ENCODE measurements at places on chromosomes 7 and 10.

- DNase-seq, result peak; percentile 5
Measured at GRCh38 chr7:27640884-27641574, 21.7 kb downstream of the HIBADH start.

DNA sequence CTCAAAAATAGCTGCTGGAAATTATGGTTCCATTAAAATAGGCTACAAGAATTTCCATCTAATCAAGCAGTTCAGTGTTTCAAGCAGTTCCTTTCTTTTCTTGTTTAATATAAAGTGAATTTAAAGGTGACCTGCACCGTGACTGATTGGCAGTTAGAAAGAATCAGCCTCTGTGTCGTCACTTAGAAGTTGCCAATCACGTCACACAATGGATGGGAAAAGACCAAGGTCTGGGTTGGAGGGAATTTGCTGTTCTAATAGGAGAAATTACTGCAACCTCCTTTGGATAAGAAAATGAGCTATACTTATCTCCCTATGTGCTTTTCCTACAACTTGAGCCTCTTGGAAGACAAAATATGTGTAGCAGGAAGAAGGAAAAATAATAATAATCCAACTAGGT, 219.4 kb upstream of the KMT2E start:
- no peak for DNase-seq

DNA sequence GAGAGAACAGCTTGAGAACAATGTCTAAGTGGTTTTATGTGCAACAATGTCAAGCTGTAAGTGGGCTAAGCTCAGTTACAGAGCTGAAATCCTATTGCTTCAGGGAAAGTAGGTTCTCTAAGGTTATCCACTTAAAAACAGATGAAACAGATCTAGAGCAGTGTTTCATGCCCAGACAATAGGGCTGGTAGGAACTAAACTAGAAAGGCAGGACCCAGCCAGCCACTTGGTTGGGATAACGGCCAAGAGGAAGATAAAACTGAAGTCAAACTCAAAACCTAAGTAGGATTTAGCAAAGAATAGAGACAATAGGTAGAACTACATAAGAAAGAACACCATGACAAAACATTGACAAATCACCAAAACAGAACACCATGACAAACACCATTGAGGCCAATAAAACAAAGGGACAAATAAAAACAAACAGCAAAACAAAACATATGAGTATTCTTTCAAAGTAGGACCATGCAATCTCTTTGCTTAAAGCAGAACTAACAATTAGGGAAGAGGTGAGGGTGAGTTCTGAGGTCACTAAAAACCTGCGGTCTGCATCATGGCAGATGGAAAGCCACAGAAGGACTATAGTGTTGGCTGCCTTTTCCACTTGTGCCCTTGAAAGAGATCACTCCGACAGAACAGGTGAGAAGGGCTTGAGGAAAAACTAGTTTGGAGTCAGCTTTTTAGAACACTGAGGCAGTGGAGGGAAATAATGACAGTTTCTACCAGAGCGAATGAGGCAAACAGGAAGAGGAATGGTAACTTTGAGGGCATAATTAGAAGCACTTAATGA, 81.0 kb downstream of the HGF start:
- DNase-seq, result no peak

GRCh38 chr10:120186506-120186905, 270.5 kb upstream of the PLPP4 start:
- no peak for DNase-seq

DNA sequence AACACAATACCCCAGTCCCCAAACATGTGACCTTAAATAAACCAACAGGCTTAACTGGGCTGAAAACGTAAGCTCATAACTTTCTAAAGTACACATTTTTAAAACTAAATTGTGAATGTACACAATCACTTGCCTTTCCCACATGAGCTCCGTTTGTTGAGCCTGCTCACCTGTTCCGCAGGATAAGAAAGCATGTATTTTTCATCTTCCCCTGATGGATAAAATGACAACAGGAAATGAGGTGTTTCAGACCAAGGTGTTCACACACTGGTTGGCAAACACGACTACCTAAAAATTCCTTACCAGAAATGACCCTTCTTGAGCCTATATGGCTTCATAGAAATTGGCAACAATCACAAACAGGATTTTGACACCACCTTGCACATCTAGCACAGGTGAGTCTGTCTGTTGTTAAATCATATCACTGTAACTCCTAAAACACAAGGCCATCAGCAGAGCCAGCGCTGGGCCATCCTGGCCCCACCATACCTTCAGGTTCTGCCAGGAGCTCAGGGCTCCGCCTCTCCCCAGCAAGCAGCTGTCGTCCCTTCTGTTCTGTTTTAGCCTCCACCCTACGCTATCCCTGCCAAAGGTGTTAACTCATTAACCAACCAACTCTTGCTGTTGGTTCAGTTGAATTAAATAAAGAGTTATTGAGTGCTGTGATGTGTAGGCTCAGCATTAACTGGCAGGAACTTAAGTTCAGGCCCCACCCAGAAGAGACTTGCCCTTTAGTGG, 73.6 kb upstream of the RNF32 start:
- DNase-seq, result no peak

- no peak for DNase-seq
Measured at GRCh38 chr10:13328126-13328525, 20.0 kb downstream of the SEPHS1 start.

DNA sequence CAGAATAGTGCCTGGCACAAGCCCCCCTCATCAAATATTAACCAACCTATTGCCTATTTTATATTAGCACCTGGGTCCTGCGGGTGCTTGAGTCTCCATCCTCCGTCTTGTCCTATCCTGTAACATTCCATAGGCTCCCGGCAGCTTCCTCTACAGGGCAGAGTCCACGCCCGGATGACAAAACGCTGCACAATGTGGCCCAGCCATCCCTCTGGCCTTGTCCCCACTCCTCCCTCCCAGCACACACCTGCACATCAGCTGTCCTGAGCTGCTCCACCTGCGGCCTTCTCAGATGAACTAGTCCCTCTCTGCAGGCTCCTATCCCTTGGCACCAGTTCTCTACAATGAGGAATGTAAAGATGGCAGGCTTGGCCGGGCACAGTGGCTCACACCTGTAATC, 153.5 kb upstream of the PDE1C start:
- DNase-seq, result no peak

GRCh38 chr10:86451604-86451960, 70.0 kb downstream of the WAPL start:
- DNase-seq, result no peak

- no peak for DNase-seq
Measured at GRCh38 chr10:30762620-30763019, 133.1 kb upstream of the LYZL2 start.

DNA sequence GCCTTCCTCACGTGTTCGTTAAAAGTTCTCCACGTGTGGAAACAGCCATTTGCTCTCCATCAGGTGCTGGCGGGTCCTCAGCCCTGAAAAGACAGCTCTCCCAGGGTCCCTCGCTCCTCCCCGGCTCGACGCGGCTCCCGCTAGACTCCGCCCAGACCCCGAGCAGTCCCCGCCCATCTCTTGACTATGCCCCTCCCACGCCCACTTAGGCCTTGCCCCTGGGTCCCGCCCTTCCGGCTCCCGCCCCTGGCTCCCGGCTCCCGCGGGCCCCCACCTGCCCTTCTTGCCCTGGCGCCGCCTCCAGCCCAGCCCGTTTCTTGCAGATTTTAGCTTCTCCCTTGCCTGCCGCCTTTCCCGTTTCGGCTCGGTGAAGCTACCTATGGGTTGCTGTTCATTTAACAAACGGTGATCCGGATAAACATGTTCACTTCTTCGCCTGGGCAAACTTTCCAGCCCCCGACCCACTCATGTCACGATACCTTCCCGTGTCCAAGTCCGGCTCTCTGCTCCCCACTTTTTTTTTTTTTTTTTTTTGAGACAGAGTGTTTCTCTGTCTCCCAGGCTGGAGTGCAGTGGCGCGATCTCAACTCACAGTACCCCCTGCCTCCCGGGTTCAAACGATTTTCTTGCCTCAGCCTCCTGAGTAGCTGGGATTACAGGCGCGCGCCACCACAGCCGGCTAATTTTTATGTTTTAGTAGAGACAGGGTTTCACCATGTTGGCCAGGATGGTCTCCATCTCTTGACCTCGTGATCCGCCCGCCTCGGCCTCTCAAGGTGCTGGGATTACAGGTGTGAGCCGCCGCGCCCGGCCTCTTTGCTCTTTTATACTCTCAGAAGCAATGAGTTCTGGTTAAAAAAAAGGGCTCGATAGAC, 830 bp upstream of the ZNF438 start:
- DNase-seq, result peak; percentile 89

DNA sequence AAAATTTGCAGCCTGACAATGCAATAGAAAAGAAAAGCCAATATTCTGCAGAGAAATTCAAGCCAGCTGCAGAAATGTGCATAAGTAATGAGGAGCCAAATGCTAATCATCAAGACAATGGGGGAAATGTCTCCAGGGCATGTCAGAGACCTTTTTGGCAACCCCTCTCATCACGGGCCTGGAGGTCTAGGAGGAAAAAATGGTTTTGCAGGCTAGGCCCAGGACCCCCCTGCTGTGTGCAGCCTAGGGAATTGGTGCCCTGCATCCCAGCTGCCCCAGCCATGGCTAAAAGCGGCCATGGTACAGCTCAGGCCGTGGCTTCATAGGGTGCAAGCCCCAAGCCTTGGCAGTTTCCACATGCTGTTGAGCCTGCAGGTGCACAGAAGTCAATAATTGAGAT, 72.5 kb upstream of the NME8 start:
- DNase-seq, result no peak

- DNase-seq, result no peak
Measured at GRCh38 chr7:26305090-26305868, 13.6 kb downstream of the SNX10 start.

DNA sequence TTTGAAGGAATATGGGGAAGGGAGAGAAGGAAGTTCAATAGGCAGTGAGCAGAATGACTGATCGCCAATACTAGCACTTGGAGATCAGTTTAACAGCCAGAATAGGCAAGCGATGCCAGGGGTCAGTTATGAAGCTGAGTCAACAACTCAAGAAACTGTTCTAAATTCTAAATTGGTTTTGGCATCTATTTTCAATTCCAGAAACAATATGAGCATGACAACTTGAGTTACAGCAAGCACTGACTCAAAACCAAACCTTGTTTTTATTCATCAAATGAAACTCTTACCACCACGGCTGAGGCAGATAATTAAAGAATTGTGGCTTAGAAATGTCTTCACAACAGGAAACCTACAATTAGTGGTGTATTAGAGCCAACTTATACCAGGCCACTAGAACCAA, 180.5 kb upstream of the ASAH2 start:
- DNase-seq, result no peak

- no peak for DNase-seq
Measured at GRCh38 chr7:2100278-2101208, 132.2 kb downstream of the MAD1L1 start.

- DNase-seq, result no peak
Measured at GRCh38 chr10:113153493-113154102, 203.6 kb downstream of the TCF7L2 start.

- DNase-seq, result no peak
Measured at GRCh38 chr7:69929622-69930021, 331.3 kb downstream of the AUTS2 start.

DNA sequence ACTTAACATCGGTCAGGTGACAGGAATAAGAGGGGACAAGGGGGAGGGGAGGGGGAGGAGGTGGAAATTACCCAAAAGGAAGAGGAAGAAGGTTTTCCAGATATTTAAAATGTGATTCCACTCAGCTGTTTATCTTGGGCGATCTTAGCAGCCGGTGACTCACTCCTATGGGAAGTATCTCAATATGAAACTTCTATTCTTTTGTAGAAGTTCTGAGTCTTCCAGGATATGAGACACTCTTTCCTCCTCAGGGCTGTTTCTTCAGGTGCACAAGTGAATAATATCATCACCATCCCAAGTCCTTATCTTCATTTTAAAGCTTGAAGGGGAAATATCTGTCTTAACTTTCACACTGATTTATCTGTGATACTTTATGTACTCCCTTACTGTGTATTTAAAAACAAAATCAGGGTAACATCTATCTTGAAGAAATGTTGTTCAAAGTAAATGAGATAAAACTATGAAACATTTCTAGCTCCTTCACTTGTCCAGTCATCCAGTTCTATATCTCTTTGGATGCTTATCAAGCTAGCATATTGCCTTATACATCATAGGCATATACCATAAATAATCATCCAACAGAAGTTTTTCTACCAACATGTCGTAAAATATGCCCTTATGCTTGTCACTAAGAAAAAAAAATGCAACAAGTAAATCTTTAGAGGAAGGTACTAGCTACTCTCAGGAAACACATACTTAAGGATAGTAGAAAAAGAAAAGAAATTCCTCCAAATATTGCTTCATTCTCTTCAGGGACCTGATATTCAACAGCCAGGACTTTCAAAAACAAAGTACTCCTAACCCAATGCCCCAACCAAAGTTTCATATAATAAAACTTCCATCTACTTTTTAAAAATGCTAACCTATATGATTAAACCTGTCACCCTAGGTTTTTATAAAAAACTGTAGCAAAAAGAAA, 13.7 kb downstream of the DOCK4 start:
- no peak for DNase-seq

DNA sequence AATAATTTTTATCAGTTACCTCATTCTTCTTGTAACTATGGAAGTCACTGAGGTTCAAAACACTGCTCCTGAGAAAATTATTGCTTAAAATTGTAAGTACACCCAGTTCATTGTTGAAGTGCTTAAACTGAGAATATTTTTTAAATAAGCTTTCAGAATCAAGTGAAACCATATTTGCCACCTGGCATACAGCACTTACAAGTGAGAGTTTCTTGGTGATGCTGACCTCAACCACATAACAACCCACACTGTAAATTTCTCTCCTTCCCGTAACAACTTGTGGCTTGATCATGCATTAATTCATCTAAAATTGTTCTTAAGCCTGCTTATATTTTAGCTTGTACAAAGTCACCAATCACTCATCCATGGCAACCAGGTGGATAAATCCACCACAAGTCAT, 34.0 kb downstream of the IMMP2L start:
- no peak for DNase-seq

DNA sequence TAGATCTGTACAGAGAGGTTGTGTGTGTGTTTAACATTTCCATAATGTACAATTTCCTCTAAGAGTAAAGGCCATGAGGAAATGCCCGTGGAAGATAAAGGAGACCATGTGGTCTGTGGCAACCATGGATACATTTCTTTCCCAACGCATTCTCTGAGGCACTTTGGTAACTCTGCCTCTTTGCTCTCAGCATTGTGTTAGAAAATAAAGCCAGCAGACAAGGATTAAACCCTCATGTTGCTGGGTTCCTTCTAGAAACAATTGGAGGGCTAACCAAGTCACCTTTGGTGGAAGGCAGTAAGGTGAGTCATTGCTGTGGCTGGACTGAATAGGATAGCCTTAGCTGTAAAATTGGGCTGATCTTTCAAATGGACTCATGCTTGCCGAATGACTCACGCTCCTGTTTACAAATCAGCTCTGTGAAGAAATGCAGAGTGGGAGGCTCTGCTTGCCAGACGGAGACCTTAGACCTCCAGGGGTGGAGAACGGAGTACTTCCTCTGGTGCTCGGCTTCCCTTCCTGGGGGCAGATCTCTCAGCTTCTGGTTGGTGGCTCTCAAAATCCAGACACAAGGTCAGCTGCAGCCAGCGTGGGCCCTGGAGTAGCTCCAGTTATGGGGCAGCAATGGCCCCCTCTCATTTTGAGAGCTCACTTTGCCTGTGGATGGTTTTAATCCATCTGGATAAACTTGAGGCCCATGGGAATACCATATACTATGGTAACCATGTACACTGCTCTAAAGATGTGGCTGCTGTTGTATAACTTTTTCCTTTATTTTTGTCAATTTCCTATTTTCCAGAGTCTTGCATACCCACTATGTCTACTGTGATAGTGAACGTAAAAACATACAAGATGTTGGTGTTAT, 137.3 kb downstream of the TCF7L2 start:
- peak; percentile 69 for DNase-seq
